ENCODE measurements at places on chromosomes 4 and X.

DNA sequence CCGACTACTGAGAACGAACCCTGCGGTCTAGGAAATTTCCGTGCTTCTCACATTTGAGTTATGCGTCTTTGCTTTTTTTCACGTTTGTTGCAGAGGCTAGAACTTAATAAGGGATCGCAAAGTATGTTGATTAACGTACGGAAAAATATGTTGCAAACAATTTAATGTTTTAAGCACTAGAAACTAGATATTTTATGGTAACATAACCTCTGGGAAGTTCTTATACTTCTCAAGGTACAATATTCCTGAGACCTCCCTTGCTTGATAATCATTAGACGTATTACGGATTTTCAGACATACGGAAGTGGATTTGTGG lies 639 bp upstream of the PRDM5 start:
- no peak for DNase-seq

- no peak for DNase-seq
Observed at GRCh38 chr4:64713256-64713840, 304.1 kb upstream of the TECRL start.

DNA sequence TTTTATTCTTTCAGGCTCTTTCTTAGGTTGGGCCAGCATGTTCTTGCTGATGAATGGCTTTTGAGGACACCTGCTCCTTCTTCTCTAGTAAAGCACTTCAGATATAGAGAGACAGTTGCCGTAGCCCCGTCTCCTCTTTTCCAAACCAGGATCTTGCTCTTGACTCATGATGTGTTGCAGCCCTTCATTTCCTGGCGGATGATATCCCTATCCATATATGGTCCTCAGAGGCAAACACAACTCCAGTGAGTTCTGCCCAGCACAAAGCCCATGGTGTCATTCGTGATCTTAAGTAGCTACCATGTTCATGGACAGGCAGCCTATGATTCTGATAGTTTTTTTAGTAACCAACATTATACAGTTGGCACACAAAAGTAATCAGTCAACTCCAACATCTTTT lies 59.8 kb upstream of the ACSL1 start:
- no peak for DNase-seq

DNA sequence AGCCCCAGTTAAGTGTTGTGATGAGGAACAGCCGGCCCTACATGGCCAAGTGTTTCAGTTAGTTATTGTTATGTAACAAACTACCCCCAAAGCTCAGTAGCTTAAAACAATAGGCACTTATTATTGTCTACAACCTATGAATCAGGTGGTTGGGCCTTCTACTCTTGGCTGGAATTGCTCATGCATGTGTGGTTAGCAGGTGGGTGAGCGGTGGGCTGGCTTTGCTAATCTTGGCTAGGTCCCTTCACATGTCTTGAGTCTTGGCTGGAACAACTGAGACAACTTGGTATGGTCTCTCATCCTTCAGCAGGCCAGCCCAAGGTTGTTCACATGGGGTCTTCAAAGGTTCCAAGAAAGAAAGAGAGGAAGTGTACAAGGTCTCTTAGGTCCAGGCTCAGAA lies 54.5 kb upstream of the CHRNA9 start:
- DNase-seq = no peak

DNA sequence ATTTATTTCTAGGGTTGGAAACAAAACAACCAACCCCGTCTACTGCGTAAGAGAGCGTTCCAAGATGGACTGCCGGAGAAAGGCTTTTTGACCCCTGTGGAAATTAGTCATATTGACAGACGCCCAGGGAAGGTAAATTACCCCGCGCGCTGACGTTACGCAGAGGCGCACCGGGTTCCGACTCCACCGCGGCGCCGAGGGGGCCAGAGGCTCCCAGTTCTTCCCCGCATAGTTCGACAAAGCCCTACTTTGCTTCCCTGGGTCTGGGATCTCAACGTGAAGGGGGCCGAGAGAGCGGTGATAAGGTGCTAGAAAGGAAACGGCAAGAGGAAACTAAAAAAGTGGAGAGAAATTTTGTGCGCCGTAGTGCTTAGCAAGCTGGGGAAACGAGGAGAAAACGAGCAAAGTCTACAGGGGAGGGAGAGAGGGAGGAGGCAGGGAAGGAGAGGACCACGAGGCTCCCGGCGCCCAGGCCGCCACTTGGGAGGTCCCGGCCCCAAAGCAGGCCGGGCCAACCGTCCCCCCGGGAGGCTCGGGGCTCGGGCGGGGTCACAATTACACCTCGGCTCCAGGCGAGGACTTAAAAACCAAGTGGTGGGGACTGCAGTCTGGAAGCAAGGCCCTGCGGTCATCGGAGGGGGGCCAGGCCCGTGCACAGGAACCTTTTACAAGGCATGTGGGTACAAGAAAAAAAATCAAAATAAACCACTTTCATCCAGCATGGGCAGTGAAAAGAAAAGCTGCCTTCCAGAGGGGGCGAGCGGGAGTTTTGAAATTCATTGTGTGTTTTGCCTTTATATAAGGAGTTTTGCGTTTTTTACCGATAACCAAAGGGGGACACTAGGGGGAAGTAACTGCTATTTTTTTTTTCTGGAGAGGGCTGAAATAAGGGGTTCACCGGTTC lies 13.2 kb downstream of the HAND2 start:
- no peak for DNase-seq

DNA sequence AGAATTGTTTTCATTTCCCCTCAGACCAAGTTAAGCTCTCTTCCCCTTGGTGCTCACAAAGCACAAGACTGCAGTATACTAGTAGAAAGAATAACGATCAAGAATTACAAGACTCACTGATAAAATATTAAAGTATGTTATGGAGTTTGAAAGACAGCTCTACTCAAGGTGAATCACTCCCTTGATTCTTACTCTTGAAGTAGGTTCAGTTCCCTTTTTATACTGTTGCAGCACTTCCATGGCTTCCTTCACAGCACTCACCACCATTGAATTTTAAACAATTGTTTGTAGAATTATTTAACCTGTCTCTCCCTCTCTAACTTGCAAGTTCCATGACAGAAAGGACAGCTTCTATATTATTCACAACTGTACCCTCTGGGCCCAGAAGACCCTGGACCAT lies 42.2 kb downstream of the CASK start:
- no peak for DNase-seq

- no peak for DNase-seq
Observed at GRCh38 chr4:12270546-12270945, 841.9 kb upstream of the HS3ST1 start.

- no peak for DNase-seq
Observed at GRCh38 chr4:169707958-169708643, 49.6 kb downstream of the HPF1 start.

DNA sequence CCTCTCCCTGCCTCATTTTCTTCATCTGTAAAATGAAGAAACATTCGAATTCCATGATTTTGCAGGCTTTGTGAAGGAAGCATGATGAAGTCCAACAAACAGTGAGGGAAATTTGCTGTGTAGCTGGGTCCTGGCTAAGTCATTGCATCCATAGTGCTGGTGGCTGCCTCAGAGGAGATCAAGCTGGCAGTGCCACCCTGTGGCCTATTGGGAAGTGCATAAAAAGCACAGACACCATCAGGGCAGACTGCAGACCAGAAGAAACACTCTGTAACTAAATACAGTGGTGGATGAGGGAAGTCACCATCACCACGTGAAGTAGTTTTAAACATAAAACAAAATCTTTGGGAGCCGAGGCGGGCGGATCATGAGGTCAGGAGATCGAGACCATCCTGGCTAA lies 40.7 kb upstream of the DDX3X start:
- DNase-seq = no peak

DNA sequence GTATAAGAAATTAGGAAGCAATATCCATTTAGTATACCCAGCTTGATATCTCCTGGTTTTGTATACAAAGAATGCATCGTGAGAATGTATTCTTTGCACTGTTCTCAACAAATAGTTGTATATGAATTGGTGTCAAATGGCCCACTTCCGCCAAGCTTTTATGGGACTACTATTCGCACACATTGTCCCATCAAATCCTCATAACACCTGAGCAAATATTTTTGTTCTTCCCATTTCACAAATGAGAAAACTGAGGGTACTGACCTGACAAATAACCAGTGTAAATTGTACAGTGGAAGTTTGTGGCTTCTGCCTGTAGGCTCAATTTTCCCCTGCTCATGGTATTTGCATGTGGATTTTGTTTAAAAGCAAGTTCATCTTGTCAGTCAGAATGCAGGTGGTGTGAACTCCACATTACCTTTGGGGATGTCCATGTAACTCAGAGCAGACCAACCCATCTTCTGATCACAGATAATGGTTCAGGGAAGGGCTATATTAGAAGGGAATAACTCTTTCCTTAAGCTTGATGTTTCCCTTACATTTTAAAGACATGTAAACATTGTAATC lies 51.5 kb upstream of the FAM241A start:
- DNase-seq = no peak

- no peak for DNase-seq
Observed at GRCh38 chrX:82218361-82218760, 1016.5 kb downstream of the SH3BGRL start.

GRCh38 chr4:174275101-174275500 lies 8.4 kb downstream of the FBXO8 start:
- no peak for DNase-seq

DNA sequence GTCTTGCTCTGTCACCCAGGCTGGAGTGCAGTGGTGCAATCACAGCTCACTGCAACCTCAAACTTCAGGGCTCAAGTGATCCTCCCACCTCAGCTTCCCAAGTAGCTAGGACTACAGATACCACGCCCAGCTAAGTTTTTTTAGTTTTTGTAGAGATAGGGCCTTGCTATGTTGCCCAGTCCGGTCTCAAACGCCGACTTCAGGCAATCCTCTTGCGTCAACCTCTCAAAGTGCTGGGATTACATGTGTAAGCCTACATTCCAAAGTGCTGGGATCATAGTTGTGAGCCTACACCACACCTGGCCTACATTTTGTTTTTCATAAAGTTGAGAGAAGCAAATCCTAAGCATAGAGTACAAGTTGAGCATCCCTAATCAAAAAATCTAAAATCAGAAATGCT lies 42.2 kb downstream of the SMARCA5 start:
- no peak for DNase-seq
